ENCODE measurements at places on chromosomes 1 and 21.

DNA sequence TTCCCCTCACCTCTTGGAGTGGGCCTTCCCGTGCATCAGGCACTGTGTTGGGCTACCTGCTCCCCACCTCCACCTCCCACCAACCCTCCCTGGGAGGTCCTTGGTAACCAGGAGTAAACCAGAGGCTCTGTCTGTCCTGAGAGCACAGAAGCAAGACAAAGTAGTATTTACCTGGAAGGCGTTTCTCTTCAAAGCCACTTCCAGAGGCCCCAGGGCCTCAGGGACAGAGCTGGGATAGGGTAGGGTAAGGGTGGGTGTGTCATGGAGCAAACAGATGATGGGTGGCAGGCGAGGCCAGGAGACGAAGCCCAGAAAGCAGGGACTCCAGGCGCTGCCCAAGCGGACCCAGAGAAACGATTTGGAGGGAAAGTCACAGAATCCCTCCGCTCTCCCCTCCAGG lies 77.2 kb upstream of the TARDBP start:
- no peak for DNase-seq

DNA sequence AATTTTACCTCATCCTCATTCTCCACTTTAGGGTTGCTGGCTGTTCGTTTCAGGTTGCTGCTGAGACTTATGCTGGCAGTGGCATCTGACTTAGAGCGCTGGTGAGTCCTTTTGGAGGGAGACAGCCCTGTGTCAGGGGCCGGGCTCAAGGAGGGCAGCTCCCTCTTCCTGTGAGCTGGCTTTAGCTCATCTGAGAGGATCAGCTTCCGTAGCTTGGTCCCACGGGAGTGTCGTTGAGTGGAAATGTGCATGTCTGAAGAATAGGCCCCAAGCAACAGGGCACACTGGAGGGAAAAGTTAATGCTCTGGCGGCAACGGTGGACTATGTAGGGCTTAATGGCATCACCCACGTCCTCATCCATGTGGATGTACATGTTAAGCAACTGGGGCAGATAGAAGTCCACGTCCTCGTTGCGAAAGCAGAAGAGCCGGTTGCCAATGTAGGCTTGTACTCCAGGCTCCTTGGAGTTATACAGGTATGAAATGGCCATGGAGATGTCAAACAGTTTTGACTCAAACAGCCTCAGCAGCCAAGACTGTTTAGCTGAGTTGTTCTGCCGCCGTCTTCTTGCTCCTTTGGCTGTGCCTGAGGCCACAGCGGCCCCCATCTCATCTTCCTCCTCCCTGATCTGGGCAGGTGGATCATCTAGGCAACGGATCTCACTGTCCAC lies 11.5 kb downstream of the PI4KB start:
- no peak for DNase-seq

GRCh38 chr1:201299968-201300367 lies 16.7 kb downstream of the PKP1 start:
- DNase-seq = no peak

DNA sequence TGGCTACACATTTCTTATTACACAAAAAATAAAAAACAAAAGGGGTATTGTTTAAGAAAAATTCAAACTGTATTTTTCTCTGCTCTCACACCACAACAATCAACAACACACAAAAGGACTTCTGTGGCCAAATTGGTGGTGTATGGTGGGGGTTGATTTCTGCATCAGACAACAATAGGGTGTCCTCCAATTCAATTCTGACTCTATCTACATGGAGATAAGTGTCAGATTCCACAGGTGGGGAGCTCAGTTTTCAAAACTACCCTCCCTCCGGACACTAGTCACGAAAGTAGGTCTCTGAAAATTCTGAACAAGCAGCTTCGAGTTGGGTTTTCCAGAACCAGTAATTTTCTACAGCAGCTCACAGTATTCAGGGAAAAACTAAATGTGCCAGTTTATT lies 744.9 kb upstream of the NCAM2 start:
- DNase-seq = no peak

DNA sequence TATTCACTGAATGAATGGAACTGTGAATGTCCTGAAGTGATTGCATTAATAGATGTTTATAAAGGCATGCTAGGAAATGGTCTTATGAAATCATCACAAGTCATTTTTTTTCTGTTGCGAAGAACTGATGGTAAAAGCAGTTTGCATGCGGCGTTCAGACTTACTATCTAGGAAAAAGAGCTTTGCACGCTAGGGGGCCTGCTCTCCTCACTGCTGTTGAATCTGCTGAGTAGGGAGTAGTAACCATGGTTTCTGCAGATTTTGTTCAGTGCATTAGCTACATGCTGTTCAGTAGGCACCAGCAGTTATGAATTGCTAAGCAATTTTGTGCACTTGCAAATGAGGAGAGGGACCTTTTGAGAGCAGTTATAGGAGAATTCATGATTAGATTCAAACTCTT lies 57.9 kb downstream of the CENPF start:
- DNase-seq = no peak

GRCh38 chr1:14825396-14825795 lies 226.9 kb downstream of the KAZN start:
- DNase-seq = no peak

DNA sequence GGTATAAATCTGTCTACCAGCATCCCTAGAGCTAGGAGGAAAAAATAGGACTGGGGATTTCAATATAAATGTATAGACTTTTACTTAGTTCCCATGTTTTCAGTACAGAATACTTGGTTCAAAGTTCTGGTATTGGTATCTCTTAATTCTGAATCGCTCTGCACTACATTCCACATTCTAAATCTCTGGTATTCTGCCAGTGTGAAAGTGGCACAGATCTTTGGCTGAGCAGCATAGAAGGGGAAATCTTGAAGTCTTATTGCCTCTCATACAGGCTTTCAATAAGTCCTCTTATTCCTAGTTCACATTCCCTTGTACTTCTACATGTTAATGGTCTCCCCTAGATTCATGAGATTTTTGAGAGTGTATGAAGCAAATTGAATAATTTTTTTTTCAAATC lies 74.0 kb upstream of the HSPA13 start:
- no peak for DNase-seq

GRCh38 chr21:33495743-33496142 lies 4.2 kb upstream of the DNAJC28 start:
- no peak for DNase-seq

DNA sequence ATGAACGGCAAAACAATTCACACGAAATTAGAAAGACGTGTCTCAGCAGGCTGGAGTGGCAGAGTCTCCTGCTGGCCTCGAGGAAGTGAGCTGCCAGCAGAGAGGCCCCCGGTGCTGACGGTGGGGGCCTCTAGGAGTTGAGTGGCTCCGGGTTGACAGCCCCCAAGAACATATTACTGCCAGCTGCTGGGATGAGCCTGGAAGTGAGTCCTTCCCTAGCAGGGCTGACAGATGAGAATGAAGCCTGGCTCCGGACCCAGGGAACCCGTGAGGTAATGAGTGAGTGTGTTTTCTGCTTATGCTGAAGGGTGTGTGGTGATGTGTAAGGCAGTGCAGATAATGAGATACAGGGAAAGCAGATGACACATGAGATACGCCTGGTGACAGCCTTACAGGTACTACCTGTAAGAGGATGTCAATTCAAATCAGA lies 23.5 kb upstream of the LRRC47 start:
- DNase-seq = no peak

DNA sequence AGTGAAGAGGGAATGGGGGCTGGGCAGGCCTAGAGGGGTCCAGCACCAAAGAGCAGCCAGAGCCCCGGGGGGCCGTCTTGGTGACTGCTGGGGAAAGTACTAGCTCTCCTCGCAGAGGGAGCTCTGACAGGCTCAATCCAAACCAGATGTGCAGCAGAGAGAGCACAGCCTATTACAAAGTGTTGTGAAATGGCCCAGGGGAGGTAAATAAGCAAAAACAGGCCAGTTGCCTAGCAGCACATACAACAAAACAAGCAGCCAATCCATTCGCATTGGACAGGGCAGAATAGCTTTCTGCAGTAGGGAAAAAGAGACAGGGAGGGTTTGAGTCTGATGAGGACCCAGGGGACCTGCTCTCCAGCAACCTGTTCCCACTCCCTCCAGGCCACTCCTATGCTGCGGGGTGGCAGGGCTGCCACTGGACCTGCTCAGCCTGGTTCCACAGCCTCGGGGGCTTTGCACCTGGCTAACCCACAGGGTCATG lies 239.6 kb upstream of the FGGY start:
- peak; percentile 78 for DNase-seq

- DNase-seq = no peak
Observed at GRCh38 chr1:181151378-181152326, 63.2 kb downstream of the IER5 start.

GRCh38 chr1:243459059-243459458 lies 203.2 kb downstream of the SDCCAG8 start:
- DNase-seq = no peak

- no peak for DNase-seq
Observed at GRCh38 chr21:34691390-34692032, 22.7 kb downstream of the CLIC6 start.

DNA sequence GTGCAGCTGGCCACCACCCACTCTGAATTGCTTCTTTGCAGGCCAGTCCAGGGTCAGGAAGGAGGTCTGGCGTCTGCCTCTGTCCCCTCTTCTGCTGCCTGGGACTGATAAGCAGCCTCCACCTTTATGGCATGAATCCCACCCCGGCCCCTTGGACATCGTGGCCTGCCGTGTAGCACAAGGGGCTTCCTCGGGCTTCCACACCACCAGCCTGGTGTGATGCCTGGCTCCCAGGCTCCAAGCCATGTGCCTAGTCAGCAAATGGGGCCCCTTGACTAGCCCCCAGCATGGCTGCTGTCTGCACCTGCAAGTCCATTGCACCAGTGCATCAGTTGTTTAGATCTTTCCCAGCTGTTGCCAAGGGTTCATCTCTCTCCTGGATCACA lies 9.9 kb upstream of the ARF1 start:
- no peak for DNase-seq

DNA sequence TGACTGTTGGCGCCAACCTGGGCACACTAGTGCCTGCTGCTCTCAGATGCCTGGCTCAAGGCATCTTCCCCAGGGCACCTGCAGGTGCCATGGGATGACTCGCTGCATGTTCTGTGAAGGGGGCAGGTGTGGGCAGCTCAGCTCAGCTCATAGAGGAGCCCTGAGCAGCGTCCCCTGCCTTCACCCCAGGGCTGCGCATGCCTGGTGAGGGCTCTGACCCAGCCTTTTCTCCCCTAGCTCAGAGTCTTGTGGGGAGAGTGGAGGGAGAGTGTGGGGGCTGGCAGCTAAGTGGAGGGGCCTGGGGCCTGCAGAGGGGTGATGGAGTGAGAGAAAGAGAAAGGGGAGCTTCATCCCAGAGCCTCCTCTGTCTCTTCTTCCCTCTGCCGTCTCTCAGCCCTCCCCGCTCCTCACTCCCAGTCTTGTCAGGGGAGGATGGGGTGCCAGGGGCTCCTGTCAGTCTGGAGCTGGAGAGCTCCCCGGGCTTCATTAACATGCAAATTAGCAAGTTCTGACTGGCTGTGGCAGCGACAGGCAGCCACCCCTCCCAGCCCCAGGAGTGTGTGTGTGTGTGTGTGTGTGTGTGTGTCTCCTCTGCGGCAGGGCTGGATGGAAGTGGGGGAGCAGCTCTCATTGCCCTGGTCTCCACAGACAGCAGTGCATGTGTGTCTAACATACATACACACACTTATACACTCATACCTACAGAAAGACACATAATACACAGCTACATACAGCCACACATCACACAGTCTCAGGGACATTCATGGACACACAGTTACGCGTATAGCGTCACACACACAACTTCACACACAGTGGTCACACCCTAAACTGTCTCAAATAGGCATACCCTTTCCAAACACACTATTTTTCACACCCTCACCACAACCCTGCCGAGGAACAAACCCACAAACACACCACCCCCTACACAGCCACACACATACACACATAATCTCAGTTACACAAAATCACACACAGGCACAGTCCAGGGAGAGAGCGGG lies 34.0 kb downstream of the FOXO6 start:
- no peak for DNase-seq

GRCh38 chr1:22646384-22646783 lies 3.0 kb downstream of the C1QC start:
- no peak for DNase-seq

DNA sequence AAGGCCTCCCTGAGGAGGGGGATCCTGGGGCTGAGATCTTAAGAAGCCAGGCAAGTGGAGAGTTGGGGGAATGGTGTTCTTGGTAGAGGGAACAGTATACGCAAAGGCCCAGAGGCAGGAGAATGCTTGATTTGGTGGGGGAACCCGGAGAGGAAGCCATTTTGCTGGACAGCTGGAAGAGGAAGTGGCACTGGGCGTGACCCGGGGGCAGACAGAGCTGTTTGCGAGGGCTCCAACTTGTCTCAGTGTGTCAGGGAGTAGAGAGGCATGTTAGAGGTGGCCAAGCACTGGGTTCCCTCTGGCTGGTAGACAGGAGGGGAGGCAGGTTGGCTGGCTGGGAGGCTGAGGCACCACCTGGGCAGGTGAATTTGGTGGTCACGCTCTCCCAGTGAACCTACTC lies 96.3 kb upstream of the ACTL8 start:
- no peak for DNase-seq

GRCh38 chr1:65044411-65044810 lies 78.1 kb upstream of the JAK1 start:
- no peak for DNase-seq

DNA sequence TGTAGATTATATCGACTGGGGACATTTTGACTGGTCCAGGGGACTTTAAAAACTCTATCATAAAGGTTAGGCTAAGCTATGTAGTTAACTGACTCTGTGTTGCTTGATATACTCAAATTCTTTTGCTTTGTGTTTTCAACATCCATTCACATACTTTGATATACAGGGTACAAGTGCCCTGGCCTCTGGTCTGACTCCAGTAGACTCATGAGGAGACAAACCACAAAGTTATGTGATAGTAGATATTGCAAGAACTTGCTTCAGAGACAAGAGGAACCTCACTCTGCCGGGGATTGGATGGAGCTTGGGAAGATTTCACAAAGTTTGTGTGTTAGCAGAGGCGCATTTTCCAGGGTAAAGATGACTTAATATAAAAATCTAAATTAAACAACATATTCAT lies 1.3 kb downstream of the GORAB start:
- no peak for DNase-seq

GRCh38 chr1:110196917-110197765 lies 13.0 kb upstream of the KCNC4 start:
- no peak for DNase-seq

DNA sequence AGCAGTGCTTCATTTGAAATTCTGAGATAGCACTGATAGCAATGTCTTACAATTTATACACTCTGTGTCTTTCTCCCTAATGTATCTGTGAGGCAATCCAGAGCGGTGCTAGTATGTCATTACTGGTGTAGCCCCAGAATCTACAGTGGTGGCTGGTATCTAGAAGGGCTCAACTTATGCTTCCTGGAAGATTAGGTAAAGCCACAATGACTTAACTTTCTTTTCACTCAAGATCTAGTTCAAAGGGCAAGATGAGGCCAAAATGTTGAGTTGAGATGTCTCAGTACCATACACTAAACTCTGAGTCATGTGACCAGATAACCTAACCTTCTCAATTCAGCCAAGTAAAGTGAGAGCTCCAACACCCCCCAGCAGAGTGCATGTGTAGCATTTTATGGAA lies 77.5 kb downstream of the PAPPA2 start:
- DNase-seq = no peak

DNA sequence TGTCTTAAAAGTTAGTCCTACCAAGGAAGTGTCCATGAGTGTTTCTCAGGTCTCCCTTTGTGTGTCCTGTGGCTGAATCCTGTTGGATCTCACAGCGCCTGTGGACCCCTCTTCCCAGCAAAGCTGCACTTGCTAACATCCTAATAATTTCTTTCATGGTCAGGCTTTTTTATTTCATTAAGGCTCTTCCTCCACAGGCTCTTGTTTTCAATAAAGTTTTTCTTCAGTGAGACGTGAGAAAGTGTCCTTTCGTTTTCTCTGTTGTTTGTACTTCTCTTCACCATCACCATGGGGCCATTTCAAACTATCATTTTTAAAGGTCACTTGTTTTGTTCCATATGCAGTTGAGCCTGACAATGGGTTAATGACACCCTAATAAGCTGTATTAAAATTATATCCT lies 231.5 kb downstream of the LMO4 start:
- DNase-seq = no peak

Measured in T1000 (cell line).